Stimulated activated CD4-positive, alpha-beta T cell treated with anti-CD3 and anti-CD28 coated beads, TNF-alpha, amount 100 ng/mL, for 48 hours (primary cell): ENCODE measurements at places on chromosomes 5 and 9.
A peak's percentile ranks its signal among the peaks of the same experiment; 100 is the strongest.

GRCh38 chr5:96112123-96112670 is 150.5 kb upstream of the ELL2 start:
- no peak for DNase-seq

DNA sequence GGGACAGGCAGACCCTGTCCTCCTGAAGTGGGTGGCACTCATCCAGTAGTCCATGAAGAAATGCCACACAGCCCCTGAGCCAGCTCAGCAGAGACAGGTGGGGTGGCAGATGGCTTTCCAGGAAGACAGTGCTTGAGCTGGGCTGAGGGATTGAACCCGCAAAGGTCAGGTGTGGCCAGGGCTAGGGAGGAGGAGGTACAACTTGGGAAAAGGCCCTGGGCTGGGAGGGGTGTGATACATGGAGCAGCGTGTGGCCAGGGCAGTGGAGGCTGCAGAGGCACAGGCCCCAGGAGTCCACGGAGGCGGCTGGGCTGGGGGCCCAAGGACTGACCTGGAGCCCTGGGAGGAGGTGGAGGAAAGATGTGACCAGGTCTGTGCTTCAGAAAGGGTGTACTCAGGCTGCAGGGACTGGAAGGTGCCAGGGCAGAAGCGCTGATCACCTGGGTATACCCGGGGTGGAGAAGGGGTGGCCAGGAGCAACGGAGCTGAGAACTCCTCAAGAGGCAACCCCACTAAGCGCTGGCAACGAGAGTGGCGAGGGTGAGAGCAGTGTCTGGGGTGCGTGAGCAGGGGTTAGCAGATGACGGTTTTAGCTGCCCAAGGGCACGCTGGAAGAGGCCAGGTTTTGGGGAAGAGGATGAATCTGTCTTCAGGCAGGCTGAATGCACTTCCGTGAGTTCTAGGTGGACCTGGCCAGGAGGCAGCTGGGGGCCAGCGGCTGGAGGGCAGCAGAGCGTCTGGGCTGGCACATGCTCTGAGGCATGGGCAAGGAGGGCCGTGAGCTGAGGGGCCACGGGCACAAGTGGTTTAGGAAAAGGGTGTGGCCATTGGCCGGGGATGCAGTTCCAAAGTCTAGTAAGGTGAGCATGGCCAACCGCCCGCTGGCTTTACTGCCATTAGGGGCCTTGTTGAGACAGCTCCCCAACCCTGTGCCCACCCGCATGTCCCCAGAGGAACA is 3.9 kb upstream of the RABL6 start:
- DNase-seq, result no peak

GRCh38 chr9:109193974-109194556 is 27.0 kb upstream of the FRRS1L start:
- DNase-seq, result no peak

DNA sequence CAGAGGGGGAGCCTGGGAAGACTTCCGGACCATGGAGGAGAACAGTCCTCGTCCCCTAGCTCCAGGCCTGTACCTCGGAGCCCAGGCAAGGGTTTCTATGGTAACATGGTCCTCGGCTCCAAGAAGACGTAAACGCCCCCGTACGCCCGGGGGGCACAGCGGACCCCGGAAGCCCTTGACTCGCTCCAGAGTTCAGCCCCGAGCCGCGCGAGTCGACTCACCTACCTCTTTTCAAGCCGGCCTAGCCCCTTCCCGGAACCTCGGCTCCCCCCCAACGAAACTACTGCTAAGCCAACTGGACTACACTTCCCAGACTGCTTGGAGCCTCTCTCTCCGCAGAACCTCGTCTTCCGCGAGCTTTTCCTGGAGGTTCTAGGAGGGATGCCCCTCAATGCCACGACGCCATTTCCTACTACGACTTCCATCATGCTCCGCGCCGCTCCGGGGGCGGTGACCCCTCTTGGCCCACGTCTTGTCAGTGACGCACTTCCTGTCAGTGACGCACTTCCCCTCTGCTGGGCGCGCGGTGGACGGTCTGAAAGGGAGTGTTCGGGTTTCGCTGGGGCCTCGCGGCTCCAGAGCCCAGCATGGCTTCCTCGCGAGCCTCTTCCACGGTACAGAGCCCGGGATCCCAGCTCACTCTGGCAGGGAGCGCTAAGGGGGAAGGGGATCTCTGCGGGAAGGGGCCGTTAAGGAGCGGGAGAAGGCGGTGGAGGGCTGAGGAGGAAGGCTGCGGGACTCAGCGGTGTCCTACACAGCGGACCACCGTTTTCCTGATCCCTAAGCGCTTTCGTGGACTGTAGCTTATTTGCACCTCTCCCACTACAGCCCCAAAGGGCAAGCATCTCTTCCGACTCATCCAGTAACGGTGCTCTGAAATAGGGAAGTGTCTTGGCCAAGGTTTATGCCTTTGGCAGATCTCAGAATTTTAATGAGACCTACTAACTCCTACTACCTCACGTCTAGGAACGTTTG is at the start of the genes CDC26 and PRPF4:
TSS of gene CDC26 (minus strand) at position 416 of the 975 bp plus-strand sequence. CDS start 3,065 bp downstream, outside the sequence.
TSS of gene PRPF4 (plus strand) at position 502 of the 975 bp plus-strand sequence. CDS start at position 588, 86 bp downstream.
- DNase-seq, result peak; percentile 91

- no peak for DNase-seq
Observed at GRCh38 chr5:138702166-138703077, 50.8 kb upstream of the CTNNA1 start.

DNA sequence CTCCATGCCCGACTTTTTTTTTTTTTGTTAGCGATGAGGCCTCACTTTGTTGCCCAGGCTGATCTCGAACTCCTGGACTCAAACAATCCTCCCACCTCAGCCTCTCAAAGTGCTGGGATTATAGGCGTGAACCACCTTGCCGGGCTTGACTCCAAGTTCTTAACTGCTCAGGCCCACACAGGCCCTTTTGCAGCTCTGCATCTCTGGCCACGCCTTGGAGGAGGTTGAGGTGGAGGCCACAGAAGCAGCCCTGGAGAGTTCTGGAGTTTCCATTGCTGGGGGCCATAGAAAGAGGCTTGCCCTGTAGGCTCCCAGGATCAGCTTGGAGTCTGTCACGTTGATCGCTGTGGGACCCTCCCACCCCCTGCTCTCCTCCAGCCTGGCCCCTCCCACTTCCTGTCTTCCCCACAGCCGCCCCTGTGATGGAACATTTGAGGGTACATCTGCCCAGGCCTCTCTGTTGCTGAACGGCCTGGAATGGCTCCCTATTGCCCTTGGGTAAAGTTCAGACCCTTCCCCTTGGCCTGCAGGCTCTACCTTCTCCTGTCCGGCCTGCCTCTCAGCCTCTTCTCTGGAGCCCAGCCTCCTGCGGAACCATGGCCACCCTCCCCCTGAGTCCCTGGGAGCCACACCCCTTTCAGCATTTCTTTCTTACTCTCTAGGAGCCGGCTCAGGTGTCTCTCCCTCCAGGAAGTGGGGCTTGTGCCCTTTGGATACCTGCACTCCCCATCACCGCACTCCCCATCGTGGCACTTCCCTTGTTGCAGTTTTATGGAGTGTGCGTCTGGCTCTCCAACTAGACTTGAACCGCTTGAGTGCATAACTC is 30.4 kb upstream of the IER5L start:
- DNase-seq, result peak; percentile 38

GRCh38 chr5:146340260-146341081 is 1.8 kb downstream of the POU4F3 start:
- DNase-seq, result no peak

GRCh38 chr5:11785771-11786352 is 118.4 kb downstream of the CTNND2 start:
- DNase-seq, result no peak

- no peak for DNase-seq
Observed at GRCh38 chr5:150622157-150622556, 18.3 kb upstream of the SYNPO start.

- DNase-seq, result no peak
Observed at GRCh38 chr9:81585191-81585763, 104.1 kb downstream of the TLE1 start.

DNA sequence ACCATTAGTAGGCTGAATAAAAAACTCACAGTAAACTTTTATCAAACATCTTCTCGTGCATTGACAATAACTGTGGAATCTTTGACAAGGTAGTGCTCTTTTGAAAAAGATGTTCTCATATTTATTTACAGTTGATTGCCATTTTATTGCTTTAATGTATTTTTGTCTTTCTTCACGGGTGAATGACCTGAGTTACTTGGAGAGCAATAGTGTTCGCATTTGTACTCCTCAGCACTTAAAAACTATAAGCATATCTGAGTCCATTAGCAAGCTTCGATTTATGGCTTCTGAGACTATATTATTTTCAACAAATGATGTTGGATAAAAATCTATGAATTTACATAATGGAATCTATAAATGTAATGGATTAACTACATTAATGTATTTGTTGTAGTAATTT is 1012.3 kb downstream of the CDH9 start:
- no peak for DNase-seq

DNA sequence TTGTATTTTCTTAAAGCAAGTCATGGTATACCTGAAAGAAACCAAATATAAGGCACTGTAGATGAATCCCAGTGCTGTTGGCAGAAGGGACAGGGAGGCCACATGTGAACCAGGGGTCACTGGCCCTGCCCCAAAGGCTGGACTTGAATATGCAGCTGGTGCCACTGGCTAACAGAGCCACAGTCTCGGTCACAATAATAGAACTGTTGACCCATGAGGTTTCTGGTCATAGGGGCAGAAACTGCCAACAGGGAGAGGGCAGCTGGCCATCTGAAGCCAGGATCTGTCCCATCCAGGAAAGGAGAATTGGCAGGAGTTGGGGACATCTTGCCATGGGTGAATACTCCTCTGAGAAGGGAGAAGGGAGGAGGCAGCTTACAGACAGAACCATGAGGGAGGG is 31.9 kb downstream of the PALM2AKAP2 start:
- DNase-seq, result no peak

DNA sequence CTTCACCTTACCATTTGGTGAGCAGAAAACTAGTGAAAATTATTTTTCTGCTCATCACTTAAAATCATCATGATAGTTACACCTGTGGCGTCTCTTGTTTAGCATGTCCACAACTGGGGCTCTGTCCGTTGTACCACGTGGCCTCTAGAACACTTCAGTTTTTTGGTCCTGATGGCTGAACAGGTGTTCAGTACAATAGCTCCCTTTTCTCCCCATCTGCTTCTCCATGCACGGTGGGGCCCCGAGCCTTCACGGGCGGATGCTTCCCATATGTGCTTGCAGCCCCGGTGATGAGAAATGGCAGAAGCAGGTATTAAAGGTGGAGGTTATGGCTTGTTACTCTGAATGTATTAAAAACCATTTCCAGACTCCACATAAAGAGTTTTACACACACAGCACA is 304.1 kb downstream of the CWC27 start:
- no peak for DNase-seq

GRCh38 chr9:108786901-108787689 is 68.7 kb downstream of the ACTL7B start:
- DNase-seq, result no peak

- no peak for DNase-seq
Observed at GRCh38 chr9:31321256-31321655, 1063.2 kb upstream of the ACO1 start.

GRCh38 chr5:173011566-173011965 is 28.0 kb downstream of the ATP6V0E1 start:
- DNase-seq, result no peak

DNA sequence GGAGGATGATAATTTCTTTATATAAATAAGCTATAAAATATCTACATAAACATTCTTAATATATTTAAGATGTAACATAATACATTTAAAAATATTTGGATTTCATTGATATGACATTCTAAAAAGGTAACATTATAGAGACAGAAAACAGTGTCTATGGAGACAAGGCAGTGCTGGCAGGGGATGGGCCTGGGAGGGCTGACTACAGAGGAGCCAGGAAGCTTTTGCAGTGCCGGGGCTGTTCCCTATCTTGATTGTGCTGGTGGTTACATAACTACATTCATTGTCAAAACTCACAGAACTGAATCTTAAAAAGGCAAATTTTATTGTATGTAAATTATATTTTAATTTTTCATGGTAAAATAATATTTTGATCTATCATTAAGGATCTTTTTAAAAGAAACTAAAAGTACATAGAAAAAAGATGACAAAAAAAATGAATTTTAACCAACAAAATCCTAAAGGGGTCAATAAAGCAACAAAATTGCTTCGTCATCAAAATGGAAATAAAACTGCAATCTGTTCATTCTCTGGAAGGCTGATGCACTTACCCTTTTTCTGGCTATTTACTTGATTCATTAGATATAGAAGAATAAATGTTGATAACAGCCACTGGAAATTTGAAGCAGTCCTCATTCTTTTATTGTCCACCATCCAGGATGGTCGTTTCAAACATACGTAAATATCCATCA is 26.3 kb downstream of the LIFR start:
- no peak for DNase-seq

DNA sequence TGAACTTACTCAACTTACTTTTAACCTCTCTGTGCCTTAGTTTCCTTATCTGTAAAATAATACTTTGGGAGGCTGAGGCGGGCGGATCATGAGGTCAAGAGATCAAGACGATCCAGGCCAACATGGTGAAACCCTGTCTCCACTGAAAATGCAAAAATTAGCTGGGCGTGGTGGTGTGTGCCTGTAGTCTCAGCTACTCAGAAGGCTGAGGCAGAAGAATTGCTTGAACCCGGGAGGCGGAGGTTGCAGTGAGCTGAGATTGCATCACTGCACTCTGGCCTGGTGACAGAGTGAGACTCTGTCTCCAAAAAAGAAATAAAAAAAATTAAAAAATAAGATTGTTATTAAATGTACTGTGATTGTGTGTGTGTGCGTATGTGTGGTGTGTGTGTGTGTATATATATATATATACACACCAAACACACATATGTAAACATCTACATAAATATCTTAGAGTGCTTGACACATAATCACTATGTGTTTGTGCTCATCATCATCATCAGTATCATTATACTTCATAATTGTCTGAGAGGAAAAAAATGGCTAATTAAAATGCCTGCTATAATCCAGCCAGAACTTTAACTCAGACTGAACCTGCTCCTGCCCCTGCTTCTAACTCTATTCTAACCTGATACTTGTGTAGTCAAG is 312.8 kb downstream of the FER start:
- DNase-seq, result no peak

- no peak for DNase-seq
Observed at GRCh38 chr5:178563621-178564020, 26.6 kb downstream of the COL23A1 start.

DNA sequence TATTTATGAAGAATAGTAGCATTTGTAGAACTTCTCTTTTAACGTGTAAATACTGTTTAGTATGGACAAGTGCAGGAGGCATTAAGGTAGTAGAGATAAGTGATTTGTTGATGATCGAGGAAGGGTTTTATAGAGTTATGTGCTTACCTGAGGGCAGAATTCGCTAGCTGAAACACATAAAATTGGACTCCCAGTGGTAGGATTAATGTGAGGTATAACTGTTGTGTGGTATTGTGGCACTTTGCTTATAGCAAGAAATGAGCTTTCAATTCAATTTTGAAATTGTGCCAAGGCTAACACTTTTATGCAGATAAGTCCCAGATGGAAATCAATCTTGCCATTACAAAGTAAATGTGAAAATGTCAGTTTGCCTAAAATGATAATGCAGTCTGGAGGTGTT is 1.2 kb downstream of the AP3S1 start:
- no peak for DNase-seq

DNA sequence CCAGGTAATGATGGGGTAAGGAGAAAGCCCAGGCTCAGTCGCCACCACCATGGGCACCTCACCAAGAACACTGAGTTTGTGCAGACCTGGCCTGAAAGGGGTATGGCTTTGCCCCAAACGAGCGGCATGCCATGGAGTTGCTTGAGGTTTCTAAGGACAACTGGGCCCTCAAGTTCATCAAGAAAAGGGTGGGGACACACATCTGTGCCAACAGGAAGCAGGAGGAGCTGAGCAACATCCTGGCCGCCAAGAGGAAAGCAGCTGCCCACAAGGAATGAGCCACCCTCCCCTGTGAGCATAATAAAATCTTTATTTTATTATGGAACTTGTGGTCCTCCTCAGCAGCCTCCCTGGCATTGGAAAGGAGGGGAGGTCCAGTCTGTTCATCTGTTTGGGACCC is 23.8 kb downstream of the CD14 start:
- no peak for DNase-seq

- DNase-seq, result no peak
Observed at GRCh38 chr9:88056876-88057275, 81.4 kb downstream of the SPATA31C2 start.
